ENCODE measurements at places on chromosomes 2 and 18.

GRCh38 chr2:160491911-160492371 lies 1.7 kb downstream of the RBMS1 start:
- DNase-seq: peak; percentile 42

GRCh38 chr18:44689736-44690135 lies 9.0 kb downstream of the SETBP1 start:
- no peak for DNase-seq

DNA sequence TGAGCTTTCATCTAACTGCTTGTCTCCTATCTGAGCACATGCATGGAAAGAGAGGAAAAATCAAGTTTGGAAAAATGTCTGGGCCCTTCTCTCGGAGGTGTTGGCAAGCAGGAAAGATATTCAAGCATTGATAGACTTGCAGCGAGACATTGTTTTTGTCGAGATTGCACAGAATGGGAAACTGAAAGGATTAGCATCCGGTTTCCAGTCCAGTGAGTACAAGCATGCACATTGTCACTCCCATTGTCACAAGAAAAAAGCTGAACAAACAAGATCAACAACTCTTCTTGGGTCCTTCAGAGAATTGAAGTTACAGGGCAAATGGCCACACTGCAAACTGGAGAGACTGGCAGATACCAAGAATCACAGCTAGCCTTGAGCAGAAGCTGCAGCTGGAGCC lies 19.6 kb upstream of the MC5R start:
- no peak for DNase-seq

DNA sequence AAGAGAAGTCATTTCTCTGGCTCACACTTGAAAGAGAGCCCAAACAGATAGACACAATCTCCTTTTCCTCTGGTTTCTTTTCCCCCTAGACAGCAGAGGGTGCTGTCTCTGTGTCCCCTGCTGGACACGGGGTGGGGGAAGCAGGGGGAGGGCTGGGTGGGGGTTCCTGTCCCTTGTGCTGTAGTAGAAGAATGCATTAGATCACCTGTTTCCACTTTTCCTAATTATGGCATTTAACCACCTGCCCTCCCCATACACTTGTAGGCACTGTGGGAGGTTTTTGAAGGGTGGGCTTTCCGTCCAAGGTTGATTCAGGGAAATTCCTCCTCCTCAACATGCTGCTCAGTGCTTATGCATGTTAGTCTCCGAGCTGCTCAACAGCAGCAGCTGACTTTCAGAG lies 206.2 kb upstream of the EPAS1 start:
- DNase-seq: no peak

DNA sequence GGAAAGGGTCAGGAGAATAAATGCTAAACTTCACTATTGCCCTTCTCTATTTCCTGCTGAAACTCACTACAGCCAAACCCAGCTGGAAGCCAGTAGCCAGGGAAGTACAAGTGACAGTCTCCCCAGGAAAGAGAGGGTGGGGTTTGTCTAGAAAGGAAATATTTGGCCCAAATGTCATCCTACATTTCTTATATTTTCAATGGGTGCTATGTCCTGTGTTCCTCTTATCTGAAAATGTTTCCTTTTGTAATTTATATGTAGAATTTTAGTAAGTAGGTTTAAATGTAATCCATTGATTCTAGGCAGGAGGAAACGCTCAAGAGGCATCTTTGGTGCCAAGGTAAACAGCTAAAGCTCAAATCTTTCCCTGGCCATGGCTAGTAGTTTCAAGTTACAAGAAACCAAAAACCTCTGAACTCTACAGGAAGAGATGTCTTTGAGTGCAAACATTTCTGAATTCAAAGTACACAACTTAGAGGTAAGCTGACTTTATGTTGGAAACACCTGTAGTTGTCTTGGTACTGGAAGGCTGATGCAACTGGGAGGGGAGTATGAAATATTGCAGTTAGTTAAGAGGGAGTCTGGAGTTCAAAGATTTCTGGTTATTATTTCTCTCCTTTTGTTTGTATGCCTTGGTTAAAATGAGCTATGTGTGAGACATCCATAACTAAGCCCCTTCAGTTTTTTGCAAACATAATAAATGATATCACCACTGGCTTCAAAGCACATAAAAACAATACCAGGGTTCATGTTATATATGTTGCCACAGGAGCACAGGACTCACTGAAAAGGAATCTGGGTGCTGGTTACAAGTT lies 356.1 kb upstream of the ZC3H15 start:
- DNase-seq: no peak

DNA sequence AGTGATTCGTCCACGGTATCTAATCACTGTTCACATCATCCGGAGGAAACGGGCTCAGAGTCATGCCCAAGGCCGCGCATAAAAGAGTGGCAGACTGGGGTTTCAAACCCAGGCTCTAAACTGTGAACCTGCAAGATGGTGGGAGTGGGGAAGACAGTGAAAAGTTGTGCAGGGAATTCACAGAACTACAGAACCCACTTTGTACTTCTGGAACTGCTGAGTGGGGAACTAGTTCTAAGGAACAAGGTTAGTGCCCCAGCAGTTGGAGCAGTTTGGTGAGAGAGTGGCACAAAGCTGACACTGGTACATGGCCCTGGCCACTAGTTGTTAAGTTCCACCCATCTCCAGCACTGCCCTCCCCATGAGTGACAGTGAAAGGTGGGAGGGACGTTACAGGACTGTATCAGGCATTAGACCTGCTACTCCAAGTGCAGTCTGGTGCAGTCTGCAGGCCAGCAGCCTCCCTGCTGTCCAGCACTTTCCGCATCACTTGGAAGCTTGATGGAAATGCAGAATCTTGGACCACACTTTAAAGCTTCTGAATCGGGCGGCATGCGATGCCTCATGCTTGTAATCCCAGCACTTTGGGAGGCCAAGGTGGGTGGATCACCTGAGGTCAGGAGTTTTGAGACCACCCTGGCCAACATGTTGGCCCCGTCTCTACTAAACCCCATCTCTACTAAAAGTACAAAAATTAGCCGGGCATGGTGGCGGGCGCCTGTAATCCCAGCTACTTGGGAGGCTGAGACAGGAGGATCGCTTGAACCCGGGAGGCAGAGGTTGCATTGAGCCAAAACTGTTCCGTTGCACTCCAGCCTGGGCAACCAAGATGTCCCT lies 47.3 kb downstream of the C2orf42 start:
- DNase-seq: peak; percentile 76

GRCh38 chr18:48915626-48916425 lies 34.9 kb downstream of the SMAD7 start:
- no peak for DNase-seq

DNA sequence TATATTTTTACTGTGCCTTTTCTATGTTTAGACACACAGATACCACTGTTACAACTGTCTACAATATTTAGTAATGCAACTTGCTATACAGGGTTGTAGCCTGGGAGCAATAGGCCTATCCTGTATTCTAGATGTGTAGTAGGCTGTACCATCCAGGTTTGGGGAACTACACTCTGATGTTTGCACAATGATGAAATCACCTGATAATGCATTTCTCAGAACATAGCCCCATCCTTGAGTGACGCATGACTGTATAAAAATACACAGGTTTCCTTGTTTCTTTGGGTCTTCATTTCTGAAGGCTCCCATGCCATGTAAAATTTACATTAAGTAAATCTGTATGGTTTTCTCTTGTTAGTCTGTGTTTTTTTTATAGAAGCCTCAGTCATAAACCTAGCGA lies 270.9 kb upstream of the SKOR2 start:
- no peak for DNase-seq

GRCh38 chr2:120745420-120746111 lies 9.9 kb downstream of the GLI2 start:
- no peak for DNase-seq

GRCh38 chr2:71506222-71507153 lies 53.1 kb downstream of the DYSF start:
- DNase-seq: no peak

GRCh38 chr2:212911011-212911410 lies 240.4 kb downstream of the IKZF2 start:
- no peak for DNase-seq
